ENCODE measurements at places on chromosomes 2 and 18. TPM values are rescaled to one million over a fixed set of nuclear protein-coding genes. Genes with fewer than 3 reads are reported as not detected.

GRCh38 chr2:207133458-207133819, 32.3 kb downstream of the KLF7 start:
- DNase-seq, result no peak

DNA sequence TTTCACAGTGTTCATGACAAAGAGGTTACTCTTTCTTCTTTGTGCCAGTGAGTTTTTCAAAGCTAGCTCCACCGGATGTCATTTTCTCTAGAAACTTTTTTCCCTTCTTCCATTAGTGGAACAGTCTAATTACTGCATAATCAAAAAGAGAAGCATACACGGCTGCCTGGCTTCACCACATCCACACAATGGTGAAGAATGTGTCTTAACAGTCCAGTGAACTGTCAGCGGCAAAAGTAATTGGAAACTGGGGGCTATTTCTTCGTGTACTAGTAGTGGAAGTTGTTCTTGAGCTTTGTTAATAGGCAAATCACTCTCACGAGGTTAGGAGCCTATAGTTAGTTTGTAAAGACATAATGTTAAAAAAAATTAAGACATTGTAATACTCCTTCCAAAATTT, 32.9 kb upstream of the PIK3C3 start:
- no peak for DNase-seq

DNA sequence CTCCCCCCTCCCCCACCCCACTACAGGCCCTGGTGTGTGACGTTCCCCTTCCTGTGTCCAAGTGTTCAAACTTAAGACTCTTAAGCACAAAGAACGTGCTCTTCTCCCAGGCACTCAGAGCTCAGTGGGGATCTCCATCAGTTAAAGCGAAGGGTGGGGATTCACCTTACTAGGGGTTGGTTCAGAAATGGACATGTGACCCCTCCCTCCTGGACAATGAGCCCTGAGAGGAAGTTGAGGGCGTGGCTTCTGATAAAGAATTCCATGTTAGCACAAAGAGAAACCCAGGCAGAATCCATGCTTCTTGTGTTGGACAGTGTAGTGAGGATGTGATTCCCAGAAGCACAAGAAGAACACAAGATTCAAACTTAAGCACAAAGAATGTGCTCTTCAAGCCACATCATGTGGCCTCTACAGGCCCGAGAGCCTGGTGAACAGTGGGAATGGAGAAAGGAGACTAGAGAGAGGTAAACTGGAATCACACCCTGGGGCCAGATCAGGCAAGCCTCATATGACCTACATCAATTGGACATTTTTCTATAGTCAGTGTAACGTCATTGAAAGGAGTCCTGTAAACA, 78.1 kb upstream of the TTC39C start:
- no peak for DNase-seq

DNA sequence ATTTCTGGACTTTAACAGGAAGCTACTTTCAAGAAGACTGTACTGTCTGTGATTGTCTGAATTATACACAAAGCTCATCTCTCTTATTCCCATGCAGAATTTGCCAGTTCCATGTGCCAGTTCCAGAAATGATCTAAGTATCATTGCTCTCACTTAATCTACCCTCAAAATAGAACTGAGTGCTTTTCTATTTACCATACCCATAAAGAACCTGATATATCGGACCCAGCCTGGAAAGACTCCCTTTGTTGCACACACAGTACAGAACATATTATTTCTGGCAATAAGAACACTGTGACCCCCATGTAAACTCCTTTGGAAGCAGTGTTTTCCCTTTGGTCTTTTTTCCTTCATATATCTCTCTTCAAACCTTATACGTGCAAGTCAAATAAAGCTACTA, 102.3 kb upstream of the TTN start:
- DNase-seq, result no peak

GRCh38 chr18:55908901-55909366, 320.9 kb upstream of the TCF4 start:
- no peak for DNase-seq

- no peak for DNase-seq
Measured at GRCh38 chr2:74884118-74884762, 50.3 kb downstream of the HK2 start.

GRCh38 chr18:58438161-58438957, 190.5 kb downstream of the ALPK2 start:
- peak; percentile 10 for DNase-seq

DNA sequence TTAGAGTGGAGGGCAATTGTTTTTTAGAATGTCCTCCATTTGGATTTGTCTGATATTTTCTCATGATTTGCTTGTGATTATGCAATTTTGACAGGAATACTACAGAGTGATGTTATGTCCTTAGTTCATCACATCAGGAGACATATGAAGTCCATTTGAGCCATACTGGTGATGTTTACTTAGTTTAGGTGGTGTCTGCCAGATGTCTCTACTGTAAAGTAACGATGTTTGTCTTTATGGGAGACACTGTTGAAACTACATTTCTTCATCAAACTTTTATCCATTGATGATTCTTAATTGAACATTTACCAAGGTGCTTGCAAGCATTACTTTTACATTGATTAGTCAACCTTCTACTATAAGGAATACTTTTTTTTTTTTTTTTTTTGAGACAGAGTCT, 4.9 kb upstream of the SNORC start:
- no peak for DNase-seq

DNA sequence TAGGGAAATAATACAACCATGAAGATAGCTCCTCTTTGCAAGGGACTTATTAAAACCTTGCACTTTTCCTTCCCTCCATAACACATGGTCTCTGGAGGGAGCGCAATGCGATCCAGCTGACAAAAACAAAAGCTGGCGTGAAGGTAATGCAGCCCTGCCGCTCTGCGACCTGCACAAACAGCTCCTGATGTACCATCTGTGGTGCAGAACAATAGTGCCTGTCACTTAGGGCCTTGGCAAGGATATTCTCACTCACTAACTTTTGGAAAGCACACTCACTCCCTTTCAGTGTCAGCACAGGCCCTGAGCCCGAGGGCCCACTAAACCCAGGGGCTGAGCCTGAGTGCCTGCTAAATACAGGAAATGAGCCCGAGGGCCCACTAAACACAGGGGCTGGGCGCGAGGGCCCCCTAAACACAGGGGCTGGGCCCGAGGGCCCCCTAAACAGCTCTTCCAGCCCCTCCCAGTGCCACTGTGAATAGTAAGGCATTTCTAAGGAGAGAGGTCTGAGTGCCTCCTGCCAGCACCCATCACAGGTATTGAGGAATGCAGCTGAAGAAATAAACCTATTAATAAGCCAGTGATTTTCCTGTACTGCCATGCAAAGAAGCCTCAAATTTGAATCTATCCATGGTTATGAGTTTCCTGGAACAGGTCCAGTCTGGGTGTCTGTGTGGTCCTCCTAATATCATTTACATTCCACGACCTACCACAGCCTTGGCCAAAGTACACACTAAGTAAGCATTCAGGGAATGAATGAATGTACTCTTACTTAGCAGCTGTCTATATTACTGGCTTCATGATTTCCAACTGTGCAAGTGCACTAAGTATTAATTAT, 9.3 kb downstream of the L3MBTL4 start:
- DNase-seq, result no peak

- no peak for DNase-seq
Measured at GRCh38 chr18:30150586-30151250, 891.8 kb downstream of the DSC3 start.

GRCh38 chr2:225771701-225772100, 372.2 kb downstream of the NYAP2 start:
- DNase-seq, result no peak

DNA sequence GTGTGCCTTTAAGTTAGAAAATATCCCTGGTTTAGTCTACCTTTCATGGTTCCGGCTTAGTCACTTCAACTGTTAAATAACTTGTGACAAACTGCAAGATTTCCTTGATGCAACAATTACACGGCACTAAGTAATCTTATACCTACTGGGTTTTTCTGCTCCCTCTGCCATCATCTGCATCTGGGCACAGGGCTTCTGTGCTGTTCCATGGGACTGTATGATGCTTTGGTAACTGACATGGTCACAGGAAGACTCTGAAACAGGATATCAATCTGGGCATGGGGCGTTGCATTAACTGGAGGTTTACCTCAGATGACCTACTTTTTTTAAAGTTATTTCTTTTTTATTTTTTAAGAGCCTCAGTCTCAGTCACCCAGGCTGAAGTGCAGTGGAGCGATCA, 365.4 kb downstream of the SS18 start:
- no peak for DNase-seq

DNA sequence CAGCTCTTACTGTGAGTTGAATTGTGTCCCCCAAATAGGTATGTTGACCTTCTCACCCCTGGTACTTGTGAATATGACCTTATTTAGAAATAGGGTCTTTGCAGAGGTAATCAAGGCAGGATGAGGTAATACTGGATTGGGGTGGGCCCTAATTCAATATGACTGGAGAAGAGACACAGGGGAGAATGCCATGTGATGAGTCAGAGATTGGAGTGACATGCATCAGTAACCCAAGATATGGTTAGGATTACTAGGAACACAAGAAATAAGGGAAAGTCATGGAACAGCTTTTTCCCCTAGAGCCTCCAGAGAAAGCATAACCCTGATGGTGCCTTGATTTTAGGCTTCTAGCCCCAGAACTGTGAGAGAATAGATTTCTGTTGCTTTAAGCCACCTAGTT, 37.0 kb upstream of the ATP5MC3 start:
- DNase-seq, result no peak

GRCh38 chr18:39329496-39330275, 1764.1 kb upstream of the CELF4 start:
- no peak for DNase-seq

DNA sequence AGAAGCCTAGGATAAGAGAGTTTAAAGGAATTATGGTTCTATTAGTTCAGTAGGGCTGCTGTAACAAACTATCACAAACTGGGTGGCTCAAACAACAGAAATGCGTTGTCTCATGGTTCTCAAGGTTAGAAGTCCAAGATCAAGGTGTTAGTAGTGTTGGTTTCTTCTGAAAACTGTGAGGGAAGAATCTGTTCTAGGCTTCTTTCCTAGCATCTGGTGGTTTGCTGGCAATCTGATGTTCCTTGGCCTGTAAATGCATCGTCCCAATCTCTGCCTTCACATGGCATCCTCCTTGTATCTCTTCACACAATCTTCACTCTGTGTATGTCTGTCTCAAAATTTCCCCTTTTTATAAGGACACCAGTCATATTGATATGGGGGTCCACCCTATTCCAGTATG, 76.3 kb downstream of the MDH1 start:
- DNase-seq, result no peak

- DNase-seq, result no peak
Measured at GRCh38 chr2:208407667-208408066, 1.1 kb downstream of the PTH2R start.

GRCh38 chr18:8627540-8627939, 18.3 kb downstream of the RAB12 start:
- DNase-seq, result no peak

DNA sequence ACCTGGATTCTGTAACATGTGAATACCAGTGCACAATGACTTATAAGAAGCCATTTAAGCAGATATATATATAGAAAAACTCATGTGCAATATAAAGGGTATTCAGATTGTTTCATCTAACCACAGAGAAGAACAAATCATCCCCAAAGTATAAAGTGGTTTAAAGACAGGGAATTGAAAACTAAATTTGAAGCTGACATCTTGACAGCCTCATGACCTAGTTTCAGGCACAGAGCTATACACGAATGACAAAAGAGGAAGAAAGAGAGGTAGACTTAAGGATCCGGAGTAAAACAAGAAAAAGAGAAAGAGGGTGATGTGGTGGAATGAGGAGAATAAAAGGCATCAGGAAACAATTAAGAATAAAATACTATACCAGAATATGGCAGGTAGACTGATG, 194.5 kb downstream of the EPHA4 start:
- no peak for DNase-seq

- no peak for DNase-seq
Measured at GRCh38 chr2:46380038-46380940, 83.1 kb downstream of the EPAS1 start.

GRCh38 chr2:172455121-172455515, 27.7 kb downstream of the ITGA6 start:
- DNase-seq, result no peak

GRCh38 chr2:171431677-171432167, 2.1 kb downstream of the METTL8 start:
- DNase-seq, result no peak

DNA sequence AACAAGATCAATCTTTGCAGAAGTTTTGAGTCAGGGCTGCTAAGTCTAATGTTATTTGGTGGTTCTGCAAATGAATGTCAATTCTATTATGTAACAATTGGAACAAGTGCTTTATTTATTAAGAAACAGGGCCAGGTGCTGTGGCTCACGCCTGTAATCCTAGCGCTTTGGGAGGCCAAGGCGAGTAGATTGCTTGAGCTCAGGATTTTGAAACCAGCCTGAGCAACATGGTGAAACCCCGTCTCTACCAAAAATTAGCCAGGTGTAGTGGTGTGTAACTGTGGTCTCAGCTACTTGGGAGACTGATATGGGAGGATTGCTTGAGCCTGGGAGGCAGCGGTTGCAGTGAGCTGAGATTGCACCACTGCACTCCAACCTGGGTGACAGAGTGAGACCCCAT, 13.2 kb upstream of the RNF103 start:
- DNase-seq, result no peak

- no peak for DNase-seq
Measured at GRCh38 chr2:218671097-218671653, 627 bp downstream of the RNF25 start.

DNA sequence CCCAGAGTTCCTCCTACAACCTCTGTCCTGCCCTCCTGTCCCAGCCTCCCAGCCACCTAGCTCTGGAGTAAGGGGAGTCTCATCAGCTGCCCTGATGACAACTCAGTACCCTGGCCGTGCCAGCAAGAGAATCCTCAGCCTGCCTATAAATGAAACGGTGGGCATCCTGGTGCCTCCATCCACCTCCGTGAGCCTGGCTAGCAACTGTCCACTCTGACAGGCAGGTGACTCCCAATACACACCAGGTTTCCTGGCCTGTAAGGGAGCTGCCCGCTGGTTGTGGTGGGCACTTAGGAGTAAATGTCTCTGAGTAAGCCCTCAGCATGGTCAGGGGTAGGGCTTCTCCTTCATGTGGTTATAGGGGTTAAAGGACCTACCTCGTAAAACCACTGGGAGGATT, 81.5 kb downstream of the XDH start:
- no peak for DNase-seq

DNA sequence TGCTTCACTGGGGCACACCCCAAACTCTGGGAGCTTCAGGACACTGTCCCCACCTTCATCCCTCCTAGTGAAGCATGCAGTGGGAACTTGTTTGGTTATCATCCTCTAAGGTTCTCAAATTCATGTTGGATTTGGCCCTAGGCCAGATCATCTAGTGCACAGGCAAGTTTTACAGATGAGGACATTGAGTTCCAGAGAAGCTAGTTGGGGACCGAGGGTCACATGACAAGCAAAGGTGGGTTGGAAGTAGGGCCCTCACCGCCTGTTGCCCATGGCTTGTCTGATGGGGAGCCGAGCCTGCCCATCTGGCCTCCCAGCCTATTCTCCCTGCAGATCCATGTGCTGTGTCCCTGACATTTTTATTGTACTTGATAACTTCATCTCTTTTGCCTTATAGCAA, 2.8 kb downstream of the PRKCE start:
- no peak for DNase-seq

FOXD4L1 gene
- total RNA-seq, result not detected

CYP27C1 gene
- 0.52 TPM for total RNA-seq

ATOH8 gene
- 0.52 TPM for total RNA-seq

ANKRD30BL gene
- total RNA-seq, result not detected

GALM gene
- 7.2 TPM for total RNA-seq

DUSP2 gene
- 4.4 TPM for total RNA-seq

PSD4 gene
- 7.3 TPM for total RNA-seq

CD8B2 gene
- not detected for total RNA-seq

PDCD1 gene
- 0.92 TPM for total RNA-seq

ASB18 gene
- not detected for total RNA-seq

VWC2L gene
- total RNA-seq, result not detected

All from epithelial cell of proximal tubule (primary cell).